A549 treated with ZK216348 at 1 μM for 4 hours (cell line): ENCODE measurements at places on chromosomes 13 and 19. TPM values are rescaled to one million over a fixed set of nuclear protein-coding genes. Genes with fewer than 3 reads are reported as not detected.

Gene MISP3
- 2.1 to 5.4 TPM (median 3.9 TPM) in 5 replicates for total RNA-seq

Gene KLK3
- not detected in 5 replicates for total RNA-seq

Gene ZNF888
- not detected in 5 replicates for total RNA-seq

Gene ZNF550
- total RNA-seq, result 2.2 to 4.5 TPM (median 3.8 TPM) in 5 replicates

Gene ADGRE3
- not detected in 5 replicates for total RNA-seq

Gene KMT5C
- 3.1 to 9.0 TPM (median 8.2 TPM) in 5 replicates for total RNA-seq

Gene KLK2
- total RNA-seq, result 0.27 TPM in 1 of 5 replicates, not detected in the others

Gene APOE
- 9.7 to 22.0 TPM (median 15.3 TPM) in 5 replicates for total RNA-seq

Gene KCNC3
- total RNA-seq, result 0.78 to 1.7 TPM (median 1.5 TPM) in 5 replicates

Gene HRC
- total RNA-seq, result 0.19 TPM in 1 of 5 replicates, not detected in the others

Gene INAFM1
- 4.4 to 12.1 TPM (median 10.8 TPM) in 5 replicates for total RNA-seq

Gene PLIN5
- total RNA-seq, result 0.16 to 0.32 TPM in 2 of 5 replicates, not detected in the others
